ENCODE measurements at places on chromosomes 3 and 15.

GRCh38 chr3:187966096-187966495 lies 187.9 kb upstream of the LPP start:
- DNase-seq = no peak

DNA sequence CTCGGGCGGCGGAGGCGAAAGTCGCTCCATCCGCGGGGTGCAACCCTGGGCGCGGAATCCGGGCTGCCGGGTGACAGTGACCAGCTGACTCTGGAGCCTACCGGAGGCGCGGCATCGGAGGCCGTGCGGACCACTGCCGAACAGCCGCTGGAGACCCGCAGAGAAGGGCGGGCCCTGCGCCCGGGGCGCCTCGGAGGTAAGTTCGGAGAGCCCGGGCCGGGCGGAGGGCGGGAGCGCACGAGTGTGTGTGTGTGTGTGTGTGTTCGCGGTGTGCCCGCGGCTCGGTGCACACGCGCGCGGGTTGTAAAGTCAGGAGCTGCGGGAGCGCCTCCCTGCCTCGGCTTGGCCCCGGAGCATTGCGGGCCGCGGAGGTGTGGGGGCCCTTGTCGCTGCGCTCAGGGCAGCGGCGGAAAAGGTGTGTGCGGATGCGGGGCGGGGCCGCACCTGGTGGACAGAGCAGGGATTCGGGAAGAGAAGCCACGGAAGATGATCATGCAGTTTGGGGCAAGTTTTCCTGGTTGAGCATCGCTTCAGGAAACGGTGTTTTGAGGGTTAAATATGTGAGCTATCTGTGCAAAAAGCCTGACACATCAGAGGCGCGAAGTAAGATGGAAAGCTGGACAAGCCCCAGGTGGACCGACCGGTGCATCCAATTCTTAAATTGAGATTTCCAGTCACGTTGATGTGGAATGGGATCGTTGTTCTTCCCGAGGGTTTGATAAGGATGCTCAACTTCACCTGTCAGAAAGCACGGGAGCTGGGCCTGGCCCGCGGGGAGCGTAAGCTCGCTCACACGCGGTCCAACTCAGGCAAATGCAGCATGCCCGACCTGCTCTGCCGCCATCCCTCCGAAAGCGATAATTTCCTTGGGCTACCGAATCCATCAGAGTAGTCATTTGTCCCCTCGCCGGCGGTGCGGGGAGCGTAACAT lies 474 bp downstream of the MINAR1 start:
- DNase-seq = no peak

- DNase-seq = peak; percentile 55
These were observed at the start of gene LPP for GRCh38 chr3:188154014-188154808. Gene LPP (plus strand): TSS chr3:188154157. CDS start chr3:188406121, 251,964 bp downstream.

GRCh38 chr3:147389717-147390116 lies 16.6 kb downstream of the ZIC4 start:
- DNase-seq = no peak

GRCh38 chr3:142180761-142181362 lies 31.5 kb upstream of the TFDP2 start:
- peak; percentile 9 for DNase-seq

DNA sequence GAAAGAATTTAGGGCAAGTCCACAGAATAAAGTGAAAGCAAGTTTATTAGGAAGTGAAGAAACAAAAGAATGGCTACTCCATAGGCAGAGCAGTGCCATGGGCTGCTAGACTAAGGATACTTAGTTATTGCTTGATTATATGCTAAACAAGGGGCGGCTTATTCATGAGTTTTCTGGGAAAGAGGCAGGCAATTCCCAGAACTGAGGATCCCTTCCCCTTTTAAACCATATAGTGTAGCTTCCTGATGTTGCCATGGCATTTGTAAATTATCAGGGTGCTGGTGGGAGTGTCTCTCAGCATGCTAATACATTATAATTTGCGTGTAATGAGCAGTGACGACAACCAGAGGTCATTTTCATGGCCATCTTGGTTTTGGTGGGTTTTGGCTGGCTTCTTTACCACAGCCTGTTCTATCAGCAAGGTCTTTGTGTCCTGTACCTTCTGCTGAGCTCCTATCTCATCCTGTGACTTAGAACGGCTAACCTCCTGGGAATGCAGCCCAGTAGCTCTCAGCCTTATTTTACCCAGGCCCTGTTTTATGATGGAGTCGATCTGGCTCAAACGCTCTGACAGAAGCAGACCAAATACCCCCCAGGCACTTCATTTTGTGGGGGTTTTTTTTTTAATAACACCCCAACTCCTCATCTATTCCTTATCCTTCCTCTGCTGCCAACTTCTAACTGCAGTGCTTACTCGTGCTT lies 103.0 kb upstream of the RARB start:
- DNase-seq = no peak

DNA sequence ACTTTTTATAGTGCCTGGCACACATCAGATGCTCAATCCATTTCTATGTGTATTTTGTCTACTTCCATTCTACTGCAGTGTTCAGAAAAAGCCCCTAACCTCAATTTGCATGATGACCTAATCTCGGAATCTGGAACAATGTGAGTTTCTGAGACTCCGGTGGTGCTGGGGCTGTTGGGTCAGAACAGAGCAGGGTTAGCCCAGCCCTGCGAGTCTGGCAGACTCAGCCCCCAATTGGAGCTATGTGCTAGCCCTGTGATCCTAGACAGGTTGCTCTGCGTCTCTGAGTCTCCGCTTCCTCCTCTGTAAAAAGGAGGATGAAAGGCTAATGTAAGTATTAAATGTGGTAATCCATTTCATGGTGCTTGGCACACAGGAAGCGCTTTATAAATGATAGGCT lies 95.0 kb upstream of the ICE2 start:
- no peak for DNase-seq

DNA sequence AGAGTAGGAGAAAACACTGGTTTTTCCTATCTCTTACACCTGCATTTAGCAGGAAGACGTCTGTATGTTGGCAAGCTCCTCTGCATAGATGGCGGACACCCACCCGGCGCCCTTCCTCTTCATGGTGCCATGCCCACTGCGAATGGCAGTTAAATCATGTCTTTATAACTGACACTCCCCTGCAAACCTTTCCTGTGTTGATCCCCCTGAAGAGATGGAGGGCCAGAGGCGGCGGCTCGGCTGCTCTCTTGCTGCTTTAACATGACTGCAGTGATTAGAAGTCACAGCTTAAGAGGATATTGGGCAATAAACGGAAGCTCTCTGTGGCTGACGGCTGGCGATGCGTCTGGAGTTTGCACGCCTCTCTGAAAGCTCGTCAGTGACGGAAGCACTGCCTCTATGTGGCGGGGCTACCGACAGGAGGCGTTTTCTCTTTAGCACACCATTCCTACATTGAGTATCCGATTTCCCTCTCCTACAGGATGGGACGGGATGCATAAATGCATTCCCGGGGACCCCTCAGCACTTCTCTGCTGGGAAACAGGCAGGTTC lies 25.5 kb upstream of the SNRPA1 start:
- no peak for DNase-seq

GRCh38 chr15:97259943-97260342 lies 700.6 kb upstream of the ARRDC4 start:
- DNase-seq = no peak

GRCh38 chr3:41126961-41127360 lies 72.3 kb upstream of the CTNNB1 start:
- no peak for DNase-seq

- DNase-seq = no peak
These were observed 101.1 kb upstream of the CCNL1 start for GRCh38 chr3:157261000-157261399.

- no peak for DNase-seq
These were observed 918.4 kb downstream of the MCTP2 start for GRCh38 chr15:95149771-95150170.

GRCh38 chr15:63968700-63969099 lies 77.6 kb downstream of the DAPK2 start:
- no peak for DNase-seq

DNA sequence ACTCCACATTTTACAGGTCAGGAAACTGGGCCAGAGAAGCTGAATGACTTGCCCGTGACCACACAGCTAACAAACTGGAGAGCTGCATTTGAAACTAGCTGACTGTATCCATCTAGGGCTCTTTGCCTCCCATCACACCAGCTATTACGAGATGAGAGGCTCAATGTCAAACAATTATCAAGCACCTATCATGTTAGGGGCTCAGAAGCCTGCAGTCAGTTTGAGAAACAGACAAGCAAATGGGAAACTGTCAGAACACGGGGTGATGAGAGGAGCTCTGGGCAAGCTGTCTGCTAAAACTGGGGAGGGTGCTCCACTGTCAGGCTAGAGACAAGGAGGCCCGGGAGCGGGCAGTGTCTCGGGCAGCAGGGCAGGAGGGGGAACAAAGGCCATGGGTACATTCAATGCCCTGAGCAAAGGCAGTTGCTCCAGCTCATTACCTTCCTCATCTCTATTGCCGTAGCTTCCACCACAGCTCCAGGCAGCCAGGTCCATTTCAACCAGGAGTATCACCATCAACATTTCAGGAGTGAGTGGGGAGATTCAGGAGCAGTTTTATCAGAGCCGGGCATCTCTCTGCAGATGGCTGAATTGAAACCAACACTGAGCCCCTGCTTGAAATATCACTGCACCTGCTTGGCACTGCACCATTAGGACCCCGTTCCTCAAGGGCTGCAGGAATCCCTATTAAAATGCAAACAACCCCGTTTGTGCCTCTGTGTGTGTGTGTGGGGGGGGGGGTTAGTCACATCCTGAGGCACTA lies 122.6 kb downstream of the RAB11A start:
- DNase-seq = no peak

- DNase-seq = peak; percentile 15
These were observed 5.0 kb downstream of the MKRN3 start for GRCh38 chr15:23570486-23570885.

DNA sequence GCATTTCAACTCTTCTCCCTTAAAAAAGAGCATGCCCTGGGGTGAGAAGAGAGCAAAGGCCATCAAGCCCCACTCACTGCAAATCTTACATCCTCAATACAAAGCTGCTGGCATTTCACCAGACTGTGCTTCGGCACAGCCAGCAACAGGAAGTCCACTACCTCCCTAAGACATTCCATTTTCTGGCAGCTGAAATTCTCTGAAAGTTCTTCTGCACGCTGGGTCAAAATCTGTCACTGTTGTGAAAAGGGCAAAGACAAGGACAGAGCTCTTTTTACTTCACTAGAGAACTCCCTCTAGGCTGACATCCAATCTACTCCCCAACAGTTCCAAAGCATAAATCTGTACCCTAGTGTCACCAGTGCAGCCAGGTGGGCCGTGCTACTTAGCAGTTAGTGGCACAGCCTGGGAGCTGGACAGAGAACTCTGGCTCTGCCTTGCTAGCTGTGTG lies 6.3 kb downstream of the MTMR10 start:
- no peak for DNase-seq

- no peak for DNase-seq
These were observed 30.6 kb downstream of the CRTAP start for GRCh38 chr3:33144433-33144832.

GRCh38 chr15:98865397-98866339 lies 141.9 kb downstream of the PGPEP1L start:
- DNase-seq = peak; percentile 39

DNA sequence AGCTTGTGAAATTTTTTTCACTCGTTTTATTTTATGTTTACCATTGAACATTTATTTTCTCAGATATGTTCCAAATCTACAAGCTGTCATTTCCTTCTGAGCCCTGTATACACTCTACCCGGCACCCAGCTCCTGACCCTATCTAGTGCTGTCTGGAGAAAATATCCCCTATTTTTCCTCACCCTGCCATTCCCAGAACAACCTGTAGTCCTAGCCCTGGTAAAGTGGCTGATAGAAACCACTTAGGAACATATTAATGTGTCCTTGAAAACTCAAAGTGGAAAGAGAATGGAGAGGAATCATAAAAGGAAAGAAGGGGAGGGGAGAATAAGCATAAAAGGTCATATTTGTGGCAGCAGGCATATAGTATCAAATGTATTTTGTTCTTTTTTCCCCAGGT lies 8.2 kb upstream of the TIMMDC1 start:
- DNase-seq = no peak

GRCh38 chr3:164390046-164390445 lies 688.2 kb downstream of the SI start:
- DNase-seq = no peak

DNA sequence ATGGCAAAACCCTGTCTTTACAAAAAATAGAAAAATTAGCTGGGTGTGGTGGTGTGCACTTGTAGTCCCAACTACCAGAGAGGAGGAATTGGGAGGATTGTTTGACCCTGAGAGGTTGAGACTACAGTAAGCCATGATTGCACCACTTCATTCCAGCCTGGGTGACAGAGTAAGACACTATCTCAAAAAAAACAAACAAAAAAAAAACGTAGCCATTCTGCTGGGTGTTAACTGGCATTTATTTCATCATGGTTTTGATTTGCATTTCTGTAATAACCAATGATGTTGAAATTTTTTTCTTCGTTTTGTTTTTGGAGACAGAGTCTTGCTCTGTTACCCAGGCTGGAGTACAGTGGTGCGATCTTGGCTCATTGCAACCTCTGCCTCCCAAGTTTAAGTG lies 63.3 kb downstream of the RPLP1 start:
- DNase-seq = no peak

GRCh38 chr3:161412123-161412522 lies 40.8 kb upstream of the SPTSSB start:
- no peak for DNase-seq

DNA sequence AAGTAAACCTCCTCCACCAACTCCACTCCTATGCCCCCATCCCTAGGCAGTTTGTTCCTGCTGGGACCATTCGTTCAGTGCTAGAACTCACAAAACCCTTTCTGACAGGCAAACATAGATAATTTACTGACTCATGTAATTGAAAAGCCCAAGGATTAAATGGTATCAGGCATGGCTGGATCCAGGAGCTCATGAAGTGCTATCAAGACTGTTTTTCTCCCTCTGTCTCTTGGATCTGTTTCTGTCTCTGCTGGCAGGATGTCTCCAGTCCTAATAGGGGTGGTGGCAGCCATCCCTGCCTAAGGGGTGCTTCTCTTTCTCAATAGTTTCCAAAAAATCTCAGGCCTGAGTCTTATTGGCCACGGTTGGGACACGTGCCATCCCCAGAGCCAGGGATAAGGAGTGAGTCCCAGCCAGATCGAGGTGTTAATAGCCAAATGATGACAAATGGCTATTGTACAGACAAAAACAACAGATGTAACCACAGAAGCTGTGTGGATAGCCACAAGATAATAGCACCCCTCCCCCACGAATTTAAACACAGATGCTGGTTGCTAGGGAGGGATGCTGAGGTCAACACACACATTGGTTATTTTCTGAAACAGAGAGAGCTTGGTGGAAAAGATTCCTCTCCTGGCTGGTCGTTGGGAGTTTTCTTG lies 168.6 kb downstream of the SHQ1 start:
- DNase-seq = peak; percentile 14

GRCh38 chr3:16378920-16379319 lies 113.9 kb downstream of the OXNAD1 start:
- DNase-seq = no peak

DNA sequence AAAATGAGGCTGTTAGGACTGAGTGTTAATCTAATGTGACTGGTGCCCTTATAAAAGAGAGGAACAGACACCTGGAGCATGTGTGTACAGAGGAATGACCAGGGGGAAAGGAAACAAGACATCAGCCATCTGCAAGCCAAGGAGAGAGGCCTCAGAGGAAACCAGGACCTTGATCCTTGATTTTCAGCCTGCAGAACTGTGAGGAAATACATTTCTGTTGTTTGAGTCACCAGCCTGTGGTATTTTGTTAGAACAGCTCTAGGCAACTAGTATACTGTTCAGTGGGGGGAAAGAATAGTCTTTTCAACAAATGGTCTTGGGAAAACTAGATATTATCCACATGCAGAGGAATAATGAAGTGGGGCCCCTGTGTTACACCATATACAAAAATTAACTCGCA lies 80.6 kb downstream of the CCR1 start:
- DNase-seq = no peak

- DNase-seq = no peak
These were observed 68.1 kb downstream of the SENP2 start for GRCh38 chr3:185653949-185654757.

Measured in midbrain (tissue), 1 donor.